Stimulated activated CD4-positive, alpha-beta T cell treated with anti-CD3 and anti-CD28 coated beads, Interleukin-15, amount 100 ng/mL, for 1 hour (primary cell): ENCODE measurements at places on chromosomes 16 and 17.

GRCh38 chr17:15896277-15896676 lies 48.7 kb upstream of the ADORA2B start:
- DNase-seq = no peak

DNA sequence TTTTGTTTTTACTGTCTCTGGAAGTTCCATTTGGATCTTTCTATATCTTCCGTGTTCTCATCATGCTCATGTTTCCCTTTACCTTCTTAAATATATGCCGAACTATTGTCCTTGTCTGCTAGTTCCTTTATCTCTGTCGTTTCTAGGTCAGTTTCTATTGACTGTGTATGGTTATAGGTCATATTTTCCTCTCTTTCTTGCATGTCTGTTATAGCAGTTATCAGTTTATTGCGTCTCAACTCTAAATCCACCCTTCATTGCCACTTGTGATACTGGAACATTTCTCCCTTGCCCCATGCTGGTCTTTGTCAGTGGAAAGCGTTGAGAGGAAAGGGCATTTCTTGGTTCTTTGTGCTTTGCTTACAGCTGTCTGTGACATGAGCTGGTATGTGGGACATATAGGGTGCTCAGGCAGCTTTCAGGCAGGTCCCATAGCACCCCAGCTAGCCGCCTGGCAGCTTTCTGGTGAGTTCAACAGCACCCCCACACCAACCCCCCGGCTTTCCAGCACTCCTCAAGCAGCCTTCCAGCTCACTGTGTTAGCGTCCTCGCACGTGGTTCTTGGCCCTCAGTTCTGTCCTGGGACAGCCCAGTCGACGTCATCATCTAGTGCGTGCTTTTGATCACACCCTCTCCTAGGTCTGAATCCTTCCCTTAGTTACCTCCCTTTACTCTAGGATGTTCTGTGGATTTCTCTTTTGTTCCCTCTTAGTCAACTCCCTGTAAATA lies 15.4 kb upstream of the DNASE1 start:
- DNase-seq = no peak

DNA sequence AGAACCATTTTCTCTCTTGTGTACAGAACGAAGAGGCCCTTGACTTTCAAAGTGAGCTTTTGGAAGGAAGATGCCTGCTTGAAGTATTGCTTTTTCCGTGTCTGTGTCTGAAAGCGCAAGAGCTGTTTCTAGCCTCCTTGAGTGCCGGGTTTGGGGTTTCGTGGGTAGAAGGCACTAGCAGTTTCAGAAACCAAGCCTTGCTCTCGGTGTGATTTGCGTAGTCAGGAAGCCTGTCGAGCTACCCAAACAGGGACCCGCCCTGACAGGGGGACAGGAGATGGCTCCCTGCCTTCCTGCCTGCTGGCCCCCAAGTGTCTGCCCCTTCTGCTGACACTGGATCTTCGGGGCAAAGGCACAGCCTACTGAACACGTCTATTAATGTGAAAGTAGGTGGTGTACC lies 322.0 kb downstream of the MAF start:
- peak; percentile 23 for DNase-seq

GRCh38 chr17:51630101-51630671 lies 369.8 kb downstream of the UTP18 start:
- DNase-seq = no peak

DNA sequence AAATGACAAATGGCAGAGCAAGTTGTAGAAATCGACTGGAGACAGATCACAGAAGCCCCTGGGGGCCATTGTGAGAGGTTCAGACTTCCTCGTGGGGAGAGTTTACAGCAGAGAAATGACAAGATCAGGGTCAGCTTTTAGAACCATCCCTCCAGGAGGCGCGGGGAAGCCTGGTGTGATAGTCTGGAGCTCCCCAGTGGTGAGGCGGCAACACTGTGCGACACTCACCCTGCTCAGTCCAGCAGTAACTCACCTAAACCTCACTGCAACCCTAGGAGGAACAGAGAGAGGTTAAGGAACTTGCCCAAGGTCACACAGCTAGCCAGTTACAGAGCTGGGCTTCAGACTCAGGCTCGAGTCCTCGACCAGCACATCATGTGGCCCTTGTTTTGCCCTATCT lies 123.4 kb upstream of the IRX3 start:
- DNase-seq = no peak

DNA sequence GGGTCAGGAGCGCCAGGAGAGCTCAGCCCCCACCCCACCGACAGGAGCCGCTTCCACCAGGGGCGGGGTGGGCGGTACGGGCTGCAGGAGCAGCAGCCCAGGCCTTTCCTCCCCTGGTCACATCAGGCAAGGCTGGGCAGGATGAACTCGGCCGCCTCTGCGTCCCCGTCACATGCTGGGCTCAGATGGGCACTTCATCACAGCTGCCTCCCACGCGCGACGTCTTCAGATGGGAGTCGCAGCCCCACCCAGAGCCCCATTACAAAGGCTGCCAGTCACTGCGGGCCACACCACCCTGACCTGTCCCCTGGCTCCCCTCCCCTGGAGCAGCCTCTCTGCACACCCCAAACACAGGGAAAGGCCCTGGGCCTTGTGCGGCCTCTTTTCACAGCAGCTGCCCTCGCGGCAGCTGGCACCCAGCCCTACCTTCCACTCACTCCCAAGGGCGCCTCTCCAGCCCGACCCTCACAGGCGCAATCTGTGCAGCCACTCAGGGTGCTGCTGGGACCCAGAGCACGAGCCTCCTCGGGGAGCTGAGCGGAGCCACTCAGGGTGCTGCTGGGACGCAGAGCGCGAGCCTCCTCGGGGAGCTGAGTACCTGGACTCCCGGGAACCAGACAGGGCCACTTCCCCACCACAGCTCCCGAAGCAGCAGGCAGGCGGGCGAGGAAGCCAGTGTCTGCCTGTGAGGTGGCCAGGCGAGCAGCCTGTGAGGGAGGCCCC lies 4.7 kb downstream of the ZNF598 start:
- DNase-seq = no peak

DNA sequence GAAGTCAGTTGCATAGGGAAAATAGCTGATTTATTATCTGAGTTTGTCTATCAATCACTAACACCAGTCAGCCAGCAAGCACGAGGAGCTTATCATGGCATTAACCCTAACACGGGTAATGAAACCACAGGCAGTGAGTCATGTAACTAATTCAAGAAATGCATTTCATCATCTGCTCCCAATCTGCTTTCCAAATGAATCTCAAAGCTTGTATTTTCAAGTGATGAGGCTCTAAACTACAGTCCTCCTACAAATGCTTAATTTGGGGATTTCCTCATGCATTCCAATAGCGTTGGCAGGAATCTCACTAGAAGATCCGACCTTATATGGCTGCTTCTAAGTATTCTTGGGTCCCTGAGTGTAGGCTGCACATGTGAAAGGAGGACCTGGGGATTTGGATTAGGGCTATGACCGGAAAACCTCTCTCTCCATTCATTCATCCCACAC lies 118.4 kb upstream of the HSBP1 start:
- DNase-seq = no peak

GRCh38 chr17:58587713-58588117 lies 73.3 kb upstream of the MTMR4 start:
- DNase-seq = peak; percentile 38

DNA sequence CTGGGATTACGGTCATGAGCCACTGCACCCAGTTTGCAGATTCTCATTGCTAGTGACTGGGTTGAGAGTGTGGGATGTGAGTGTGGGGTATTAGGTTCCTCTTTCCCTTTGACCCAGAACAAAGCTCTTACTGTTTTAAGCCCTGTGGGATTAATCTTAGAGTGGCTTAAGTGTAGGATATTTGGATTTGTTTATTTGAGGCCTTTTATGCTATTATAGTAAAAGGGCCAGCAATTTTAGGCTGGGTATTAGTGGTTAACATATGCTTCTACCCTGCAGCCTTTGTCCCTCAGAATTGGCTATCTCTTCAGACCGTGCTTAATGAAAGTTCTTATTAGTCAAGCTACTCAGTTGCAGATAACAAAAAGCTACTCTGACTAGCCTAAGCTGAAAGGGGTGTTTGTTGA lies 3.2 kb downstream of the SGF29 start:
- DNase-seq = no peak

DNA sequence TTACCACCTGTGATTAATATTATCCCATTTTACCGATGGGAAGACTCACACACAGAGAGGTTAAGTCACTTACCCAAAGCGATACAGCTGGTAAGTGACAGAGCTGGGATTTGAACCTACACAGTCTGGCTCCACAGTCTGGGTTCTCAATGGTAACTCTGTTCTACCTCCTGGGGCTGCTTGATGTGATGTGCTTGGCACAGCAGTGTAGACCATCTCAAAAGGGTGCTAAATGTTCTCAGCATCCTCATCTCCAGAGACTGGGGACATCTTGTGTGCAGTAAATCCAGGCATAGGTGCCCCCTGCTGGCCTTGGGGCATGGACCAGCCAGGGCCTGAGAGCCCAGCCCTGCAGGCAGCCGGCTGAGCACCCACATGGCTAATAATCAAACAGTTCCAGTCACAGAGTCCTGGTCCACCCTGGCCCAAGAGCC lies 15.4 kb upstream of the KATNB1 start:
- no peak for DNase-seq

DNA sequence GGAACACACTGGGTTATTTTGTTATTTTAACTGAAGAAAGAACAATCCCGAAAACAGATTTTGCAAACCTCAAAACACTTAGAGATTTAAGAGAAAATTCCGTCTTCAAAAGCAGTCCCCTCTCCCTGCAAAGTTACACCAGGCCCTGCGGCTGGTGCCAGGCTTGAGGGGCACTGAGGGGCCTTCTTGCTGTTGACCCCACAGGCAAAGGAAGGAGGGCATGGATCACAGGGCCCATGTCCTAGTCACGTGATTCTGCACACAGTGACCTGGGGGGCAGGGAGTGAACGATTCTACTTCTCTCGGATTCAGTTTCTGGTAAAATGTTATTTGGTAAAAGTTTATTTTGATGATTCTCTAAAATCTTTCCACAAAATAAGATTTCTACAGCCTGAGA lies 55.3 kb upstream of the FASN start:
- no peak for DNase-seq

DNA sequence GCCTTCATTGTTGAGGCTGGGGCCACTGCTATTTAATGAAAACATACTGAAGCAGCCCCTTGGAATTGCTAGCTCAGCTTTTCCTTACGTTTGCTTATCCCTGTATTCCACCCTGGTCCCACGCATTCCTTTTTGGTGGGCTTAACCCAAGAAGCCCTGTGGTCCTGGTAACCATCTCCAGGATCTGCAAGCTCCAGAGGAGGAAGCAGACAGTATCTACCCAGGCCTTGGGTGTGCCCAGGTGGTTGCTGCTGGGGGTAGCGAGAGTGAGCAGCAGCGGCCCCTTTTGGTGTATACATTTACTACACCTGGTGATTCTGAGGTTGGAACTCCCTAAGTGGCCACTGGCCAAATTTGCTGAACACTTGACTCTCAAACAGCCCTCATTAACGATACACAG lies 97.7 kb downstream of the CBLN1 start:
- DNase-seq = no peak

DNA sequence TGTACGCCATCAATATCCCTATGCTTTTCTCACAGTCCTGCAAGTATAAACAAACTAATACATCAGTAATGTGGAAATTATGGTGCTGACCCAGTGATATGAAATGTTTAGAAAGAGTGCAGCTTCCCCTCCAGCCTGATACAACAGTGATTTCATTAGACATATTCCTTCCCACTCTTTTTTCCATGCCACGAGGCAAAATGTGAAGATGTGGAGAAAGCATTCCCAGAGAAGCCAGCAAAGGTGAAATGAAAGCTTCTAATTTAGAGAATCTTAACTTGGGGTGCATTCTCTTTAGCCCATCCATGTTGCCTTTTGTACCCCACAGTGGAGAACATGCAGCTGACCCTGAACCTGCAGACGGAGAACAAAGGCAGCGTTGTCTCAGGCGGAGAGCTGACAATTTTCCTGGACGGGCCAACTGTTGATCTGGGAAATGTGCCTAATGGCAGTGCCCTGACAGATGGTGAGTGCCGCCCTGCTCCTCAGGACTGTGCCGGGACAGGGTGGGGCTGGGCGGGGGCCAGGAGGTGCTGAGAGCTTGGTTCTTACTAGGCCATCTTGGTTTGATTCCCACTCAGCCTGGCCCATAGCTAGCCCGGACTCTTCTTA lies 77.8 kb downstream of the WWP2 start:
- DNase-seq = no peak

GRCh38 chr17:55420776-55421178 lies 858 bp downstream of the MMD start:
- peak; percentile 26 for DNase-seq

DNA sequence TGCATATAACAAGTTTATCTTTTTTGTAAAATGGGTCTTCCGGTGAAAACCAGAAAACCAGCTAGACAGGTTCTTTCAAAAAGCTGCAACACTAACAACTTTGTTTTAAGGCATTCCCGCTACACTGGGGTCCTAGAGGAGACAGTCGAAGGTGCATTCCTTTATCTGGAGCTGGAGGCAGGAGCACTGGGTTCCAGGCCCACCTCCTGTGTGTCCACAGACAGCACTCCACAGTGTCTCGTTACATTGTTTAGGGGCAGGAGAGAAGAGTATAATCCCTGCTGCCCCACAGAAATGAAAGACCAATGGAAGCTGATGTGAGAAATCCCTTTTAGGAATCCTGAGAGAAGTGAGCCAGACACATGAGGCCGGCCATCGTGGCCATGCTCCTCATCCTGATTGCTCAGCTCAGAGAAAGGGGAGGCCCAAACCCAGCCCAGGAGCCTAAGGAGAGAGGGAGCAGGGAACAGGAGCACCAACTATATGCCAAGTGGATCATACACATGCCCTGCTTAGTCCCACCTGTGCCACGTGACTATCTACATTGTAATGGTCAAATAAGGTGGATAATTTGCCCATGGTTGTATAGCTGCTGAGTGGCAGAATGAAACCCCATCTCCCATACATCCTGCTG lies 59.5 kb downstream of the CCDC182 start:
- DNase-seq = no peak
